ENCODE measurements at places on chromosomes 12 and 14.

DNA sequence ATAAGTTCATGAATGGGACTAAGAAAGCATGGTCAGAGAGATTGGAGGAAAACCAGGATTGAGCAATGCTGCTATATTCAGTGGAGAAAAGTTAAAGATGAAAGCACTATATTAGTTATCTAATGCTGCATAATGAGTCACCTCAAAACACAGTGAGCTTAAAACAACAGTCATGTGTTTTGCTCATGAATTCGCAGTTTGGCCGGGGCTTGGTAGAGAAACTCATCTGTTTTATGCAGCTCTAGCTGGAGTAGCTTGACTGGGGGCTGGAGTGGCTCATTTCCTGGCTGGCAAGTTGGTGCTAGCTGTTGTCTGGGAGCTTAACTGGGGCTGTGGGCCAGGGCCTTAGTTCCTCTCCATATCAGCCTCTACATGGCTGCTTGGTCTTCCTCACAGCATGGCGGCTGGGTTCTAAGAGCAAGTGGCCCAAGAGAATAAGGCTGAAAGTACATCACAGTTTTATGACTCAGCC, 90.1 kb downstream of the ADCK1 start:
- DNase-seq = no peak

DNA sequence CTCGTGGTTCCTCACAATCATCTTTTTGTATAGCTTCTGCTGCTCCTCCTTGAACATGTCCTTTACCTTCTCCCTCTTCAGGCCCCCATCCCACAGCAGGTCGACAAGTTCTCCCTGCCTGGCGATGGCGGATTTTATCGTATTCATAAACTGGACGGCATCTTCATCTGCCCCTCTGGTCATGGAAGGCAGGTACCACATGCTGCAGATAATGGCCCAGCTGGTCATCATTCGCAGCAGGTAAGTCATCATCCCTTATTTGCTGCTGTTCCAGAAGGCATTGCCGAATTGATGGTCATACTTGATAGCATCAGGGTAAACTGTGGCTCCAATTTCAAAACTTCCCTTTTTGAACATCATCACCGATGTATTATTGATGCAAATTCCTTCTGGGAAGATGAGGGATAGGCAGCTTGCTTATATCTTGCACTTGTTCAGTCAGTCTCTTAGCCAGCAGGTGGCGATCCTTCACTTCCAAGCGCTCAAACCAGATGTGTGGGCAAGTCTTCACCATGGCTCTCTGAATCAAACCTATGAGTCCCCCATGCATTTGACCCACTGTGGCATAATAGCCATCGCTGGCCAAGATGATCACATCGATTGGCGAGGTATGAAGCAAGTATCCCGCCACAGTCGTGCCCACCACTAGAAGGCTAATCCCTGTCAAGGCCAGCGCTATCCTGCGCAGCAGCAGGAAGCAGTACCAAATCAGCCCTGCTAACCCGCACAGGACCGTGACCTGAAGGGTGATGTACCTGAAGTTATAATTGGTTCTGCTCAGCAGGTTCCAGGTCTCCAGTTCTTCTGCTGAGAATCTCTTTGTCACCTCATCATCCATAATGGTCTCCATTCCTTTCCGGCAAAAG, 381.5 kb upstream of the STXBP6 start:
- no peak for DNase-seq

DNA sequence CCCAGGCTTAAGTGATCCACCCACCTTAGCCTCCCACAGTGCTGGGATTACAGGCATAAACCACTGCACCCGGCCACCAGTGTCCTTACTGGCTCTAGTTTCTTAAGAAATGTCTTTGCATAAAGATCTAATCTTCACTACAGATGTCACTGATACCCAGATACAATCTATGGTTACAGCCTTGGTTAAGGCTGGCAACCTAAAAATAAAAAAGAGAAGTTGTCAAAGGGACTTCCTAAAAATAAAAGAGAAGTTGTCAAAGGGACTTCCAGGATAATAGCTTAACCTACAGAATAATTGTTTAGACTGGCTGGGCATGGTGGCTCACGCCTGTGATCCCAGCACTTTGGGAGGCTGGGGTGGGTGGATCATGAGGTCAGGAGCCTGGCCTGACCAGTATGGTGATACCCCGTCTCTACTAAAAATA, 27.6 kb downstream of the ETFBKMT start:
- DNase-seq = no peak

DNA sequence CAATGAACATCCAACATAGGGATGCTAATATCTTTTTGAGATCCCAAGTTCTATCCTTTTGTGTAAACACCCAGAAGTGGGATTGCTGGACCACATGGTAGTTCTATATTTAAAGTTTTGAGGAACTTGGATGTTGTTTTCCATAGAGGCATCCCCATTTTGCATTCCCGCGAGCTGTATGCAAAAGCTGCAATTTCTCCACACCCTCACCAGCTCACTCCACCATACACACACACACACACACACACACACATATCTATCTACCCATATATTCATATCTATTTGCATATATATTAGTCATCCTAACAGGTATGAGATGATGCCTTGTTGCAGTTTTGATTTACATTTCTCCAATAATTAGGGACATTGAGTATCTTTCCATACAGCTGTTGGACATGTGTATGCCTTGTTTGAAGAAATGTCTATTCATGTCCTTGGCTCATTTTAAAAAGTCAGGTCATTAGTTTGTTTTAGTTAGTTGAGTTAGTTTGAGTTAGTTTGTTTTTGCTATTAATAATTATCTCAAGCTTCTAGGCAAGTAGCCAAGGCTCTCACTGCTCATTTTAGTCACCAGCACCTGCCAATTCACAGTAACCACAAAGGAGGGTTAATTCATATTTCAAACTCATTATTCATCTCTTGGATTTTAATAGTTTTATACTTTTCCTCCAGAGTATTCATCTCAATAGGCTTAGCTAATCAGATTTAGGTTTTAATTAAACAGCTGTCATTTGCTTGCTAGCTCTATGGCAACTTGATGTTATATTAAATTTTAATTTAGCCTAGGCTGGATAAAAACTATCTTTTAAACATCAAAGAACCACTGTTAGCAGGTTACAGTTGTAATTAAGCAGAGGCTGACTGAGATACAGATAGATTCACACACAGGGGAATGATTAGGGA, 1435.9 kb upstream of the TMEM132C start:
- no peak for DNase-seq

DNA sequence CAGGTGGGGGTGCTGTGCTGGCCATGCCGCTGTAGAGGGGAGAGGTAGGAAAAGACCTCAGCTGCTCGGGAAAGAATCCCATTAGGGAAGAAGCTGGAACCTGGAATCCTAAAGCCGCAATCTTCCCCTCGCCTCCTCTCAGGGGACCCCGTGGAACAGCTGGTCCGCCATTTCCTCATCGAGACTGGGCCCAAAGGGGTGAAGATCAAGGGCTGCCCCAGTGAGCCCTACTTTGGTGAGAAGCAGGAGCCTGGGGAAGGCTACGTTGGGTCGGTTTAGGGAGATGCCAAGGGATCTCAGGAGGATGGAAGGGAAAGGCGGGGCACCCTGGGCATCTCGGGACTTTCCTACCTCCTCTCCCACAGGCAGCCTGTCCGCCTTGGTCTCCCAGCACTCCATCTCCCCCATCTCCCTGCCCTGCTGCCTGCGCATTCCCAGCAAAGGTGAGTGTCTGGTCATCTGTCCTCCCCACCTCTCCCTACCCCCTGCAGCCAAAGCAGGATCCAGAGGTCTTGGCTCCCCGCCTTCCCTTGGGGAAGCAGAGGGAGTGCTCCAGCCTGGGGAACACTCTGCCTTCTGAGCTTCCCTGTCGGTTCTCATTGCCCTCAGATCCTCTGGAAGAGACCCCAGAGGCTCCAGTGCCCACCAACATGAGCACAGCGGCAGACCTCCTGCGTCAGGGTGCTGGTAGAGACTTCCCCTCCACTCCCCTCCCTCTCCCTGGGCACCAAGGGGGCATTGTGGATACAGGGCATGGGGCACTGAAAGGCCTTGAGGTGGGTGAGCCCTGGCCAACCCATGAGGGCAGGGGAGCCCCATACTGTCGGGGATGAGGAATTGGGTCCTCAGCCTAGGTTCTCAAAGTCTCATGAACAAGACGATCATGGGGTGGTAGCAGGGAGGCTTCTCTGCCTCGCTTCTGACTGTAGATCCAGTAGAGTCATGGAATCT, 12.4 kb downstream of the TNS2 start:
- DNase-seq = no peak

DNA sequence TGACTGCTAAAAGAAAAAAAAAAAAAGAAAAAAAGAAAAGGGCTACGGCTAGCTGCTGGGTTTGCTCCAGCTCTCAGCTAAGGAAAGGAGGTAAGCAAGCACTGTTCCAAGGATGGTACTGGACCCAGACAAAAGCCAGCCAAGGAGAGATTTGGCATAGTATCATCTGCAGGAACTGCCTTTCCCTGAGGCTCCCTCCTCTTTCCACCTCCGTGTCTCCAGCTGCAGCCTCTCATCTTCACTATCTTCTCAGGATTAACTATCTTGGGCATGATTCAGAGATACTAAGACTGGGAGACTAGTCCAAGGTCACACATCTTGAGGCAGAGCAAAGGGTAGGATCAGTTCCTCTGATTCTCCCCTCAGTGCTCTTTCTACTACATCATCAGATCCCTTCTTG, 6.0 kb downstream of the KITLG start:
- no peak for DNase-seq

DNA sequence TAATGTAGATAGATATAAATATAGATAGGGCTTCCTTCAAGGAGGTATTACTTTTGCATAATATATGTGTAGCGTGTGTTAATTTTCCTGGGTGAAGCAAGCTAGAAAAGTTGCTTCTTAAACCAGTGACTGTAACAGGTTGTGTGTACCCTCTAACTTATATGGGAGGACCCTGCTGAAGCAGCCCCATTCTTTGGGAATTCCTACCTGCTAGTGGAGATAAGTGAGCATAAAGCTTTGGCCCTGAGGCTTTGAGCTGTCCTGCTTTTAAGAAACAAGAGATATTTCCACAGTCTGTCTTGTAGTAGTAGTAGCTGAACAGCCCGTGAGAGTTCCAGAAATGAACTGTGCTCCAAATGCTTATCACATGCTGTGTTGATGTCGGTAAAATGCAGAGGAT, 8.6 kb downstream of the RMST start:
- no peak for DNase-seq

GRCh38 chr14:50342221-50343078, 30.3 kb downstream of the DMAC2L start:
- DNase-seq = peak; percentile 51

DNA sequence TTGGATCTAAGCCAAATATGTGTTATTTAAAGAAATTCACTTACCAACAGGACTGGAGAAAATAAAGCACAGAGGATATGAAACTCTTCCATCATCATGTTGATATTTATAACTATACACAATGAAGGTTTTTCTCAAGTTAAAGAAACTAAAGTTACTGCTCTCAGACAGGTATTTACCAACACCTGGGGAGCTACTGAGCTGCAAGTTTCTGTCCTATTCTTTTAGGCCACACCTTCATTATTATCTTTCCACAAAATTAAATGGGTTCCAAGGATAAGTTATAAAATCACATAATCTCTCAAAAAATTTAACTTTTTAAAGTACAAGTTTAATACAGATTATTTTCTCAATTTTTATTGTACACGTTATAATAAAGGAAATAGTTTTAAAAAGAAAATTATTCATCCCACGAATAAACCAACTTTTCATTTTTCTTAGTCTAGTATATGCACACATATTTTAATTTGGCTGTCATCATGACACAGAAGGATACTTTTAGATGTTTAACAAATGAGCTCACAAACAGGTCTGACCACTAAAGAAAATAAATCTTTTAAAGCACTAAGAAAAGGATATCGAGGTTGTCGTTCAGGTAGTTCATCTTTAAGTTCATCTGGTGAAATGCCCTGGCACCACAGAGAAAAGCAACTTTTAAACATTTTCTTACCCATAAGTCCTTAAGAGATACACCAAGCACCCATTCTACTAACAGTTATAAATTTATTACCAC, 7.8 kb downstream of the GMFB start:
- no peak for DNase-seq

- DNase-seq = no peak
Measured at GRCh38 chr12:107549651-107550480, 135.7 kb upstream of the PWP1 start.

DNA sequence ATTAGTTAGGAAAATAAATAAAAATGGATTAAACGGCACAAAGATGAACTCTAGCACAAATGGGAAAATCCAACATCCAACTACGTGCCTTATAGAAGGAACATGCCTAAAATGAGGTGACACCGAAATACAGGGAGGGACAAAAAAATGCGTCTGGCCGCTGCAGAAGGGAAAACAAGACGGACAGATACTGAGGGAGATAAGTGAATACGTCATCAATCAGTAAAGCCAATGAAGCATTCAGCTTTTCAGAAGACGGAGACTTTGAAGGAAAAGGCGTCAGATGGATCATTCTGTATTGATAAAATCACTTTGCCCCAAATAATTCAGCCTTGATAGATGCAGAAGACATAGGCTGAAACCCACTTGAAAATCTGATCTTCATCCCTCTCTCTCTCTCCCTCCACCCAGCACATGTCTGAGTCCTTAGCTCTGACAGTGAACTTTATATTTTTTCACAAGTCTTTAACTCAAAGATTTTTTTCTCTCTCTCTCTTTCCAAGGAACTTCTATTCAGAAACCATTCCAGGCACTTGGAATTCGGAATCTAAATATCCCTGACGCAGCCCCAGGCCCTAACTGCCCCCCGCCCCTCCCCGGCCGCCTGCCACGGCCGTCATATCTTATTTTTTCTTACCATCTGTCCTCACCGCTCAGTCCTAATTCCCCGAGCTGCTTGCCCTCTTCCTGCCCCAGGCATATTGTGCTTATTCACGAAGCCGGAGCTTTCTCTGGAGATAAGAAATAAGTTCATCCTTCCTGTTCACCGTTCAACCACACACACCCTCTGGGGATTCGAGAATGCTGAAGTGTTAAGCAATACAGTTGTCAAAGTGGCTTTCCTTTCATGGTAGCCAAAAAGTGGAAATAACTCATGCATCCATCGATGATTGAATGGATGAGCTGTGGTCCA, 35.5 kb upstream of the RFLNA start:
- no peak for DNase-seq
